ENCODE measurements at places on chromosomes 3 and 15. TPM values are rescaled to one million over a fixed set of nuclear protein-coding genes. Genes with fewer than 3 reads are reported as not detected.
A peak's percentile ranks its signal among the peaks of the same experiment; 100 is the strongest.

ALG1L2 gene
- total RNA-seq = not detected

DNA sequence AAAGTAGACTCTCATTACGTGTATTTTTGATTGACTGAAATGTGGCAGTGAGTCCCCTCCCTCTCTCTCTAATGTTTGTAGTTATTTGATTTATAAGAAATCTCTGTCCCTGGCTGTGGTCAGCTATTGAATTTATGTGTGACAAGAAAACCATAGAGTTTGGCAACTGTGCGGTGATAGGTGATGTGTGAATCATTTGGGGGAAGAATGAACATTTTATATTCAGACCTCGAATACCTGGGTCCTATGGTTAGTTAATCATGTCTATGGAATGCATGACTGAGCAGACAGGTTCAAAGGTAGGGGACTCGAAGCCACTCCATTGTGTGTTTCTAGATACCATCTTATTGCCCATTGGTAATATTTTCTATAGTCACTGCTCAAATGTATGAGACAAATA is 712.1 kb downstream of the MECOM start:
- no peak overlapping the region for H3K4me3 ChIP-seq
- DNase-seq = no peak
- no peaks in the 10 kb centered on the region for H3K4me1 ChIP-seq
- no peaks in the 10 kb centered on the region for H3K36me3 ChIP-seq
- H3K27me3 ChIP-seq = no peaks in the 10 kb centered on the region

DNA sequence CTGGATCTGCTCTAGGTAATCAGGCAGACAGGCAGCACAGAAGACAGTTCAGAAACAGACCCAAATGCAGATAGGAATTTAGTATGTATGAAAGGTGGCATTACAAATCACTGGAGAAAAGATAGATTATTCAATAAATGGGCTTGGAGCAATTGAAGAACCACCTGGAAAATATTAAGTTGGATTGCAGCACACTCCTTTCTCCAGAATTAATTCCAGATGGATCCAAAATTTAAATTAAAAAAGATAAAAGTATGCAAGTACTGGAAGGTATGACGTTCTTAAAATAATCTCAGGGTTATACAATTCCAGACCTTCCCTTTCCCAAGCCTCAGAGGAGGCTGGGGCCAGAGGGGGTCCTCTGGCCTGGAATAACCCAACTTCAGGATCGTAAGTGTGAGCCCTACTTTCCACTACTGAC is 32.5 kb downstream of the HRH1 start:
- H3K4me1 ChIP-seq = peaks cover 23% of the 10 kb centered on the region
- peak; percentile 55 for DNase-seq
- no peaks in the 10 kb centered on the region for H3K27me3 ChIP-seq
- no peak overlapping the region for H3K4me3 ChIP-seq

DNA sequence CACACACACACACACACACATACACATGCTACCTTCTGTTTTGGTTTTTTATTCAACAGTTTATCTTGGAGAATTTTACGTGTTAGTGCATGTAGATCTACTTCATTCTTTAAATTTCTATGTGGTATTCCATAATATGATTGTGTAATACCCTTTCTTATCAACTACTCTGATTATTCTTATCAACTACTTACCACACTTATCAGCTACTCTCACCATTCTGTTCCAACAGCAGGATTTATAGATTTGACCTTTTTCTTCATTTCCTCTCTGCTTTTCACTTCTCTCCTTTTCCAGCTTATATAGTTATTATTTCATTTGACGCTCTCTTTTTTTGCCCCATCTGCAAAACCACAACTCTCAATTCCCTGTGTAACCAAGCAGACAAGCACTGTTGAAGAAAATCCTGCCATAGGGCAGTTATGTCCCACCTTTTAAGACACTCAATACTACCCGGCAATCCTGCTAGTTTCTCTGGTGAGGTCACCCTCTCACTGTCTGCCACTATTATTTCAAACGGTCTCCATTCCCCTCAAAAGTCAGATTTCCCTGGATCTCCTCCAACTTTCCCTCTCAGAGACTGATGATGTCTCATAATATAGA is 56.9 kb upstream of the SATB1 start:
- H3K36me3 ChIP-seq = no peaks in the 10 kb centered on the region
- DNase-seq = no peak
- H3K27me3 ChIP-seq = no peaks in the 10 kb centered on the region
- no peaks in the 10 kb centered on the region for H3K4me1 ChIP-seq

LCTL gene
- 8.9 TPM for total RNA-seq

Data from IMR-90 (cell line).